ENCODE measurements at places on chromosomes 11 and 22.

DNA sequence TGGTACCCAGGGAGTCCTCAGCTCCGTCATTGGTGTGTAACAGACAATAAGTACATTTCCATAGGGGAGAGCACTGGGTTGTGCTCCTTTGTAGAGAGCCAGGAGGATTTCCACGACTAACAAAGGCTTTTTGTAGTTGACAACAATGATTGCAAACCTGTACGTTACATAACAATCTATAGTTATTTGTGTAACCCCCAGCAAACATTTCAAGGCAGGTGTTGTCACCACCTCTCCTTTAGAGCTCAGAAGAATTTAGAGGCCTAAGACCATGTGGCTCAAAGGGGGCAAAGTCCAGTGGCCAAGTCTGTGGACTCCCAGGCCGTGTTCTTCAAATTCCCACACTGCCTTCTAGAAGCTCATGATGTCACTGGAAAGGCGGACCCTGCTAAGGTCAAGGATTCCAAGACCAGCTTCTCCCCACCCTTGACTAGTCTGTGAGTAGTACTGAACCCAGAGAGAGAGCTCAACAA, 15.8 kb downstream of the RPL27A start:
- no peak for DNase-seq

DNA sequence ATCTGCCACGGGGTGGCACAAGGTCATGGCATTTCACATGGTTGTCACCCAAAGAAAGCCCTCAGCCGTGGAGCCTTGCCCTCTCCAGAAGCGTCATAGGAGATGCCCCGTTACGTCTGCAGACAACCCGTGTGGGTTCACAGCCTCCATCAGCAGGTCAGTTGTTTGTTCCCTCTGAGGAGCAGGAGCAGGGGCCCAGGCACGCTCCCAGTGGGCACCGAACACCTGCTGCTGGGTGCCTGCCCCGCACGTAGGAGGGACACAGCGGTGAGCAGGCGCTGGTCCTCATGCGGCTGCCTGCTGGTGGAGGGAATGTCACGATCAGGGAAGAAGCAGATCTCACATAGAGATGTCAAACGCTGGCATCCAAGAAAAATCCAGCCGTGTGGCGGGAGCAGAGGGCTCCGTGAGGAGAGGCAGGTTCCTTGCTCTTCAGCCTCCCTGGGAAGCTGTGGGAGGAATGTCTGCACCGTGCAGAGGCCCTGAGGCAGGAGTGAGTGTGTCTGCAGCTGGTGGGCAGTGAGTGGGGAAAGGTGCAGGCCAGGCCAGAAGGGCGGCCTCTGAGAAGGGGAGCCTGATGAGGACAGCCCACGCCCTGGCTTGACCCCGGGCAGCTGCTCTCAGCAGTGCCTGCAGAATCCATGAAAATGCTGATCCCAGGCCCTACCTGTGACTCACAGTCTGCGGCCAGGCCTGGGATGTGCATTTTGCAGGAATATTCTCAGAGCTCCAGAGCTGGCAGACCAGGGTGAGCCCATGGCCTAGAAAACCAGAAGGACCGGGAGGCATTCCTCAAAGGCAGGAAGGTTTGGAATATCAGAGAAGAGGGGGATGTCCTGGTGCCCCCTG, 36.4 kb upstream of the TH start:
- DNase-seq = no peak

DNA sequence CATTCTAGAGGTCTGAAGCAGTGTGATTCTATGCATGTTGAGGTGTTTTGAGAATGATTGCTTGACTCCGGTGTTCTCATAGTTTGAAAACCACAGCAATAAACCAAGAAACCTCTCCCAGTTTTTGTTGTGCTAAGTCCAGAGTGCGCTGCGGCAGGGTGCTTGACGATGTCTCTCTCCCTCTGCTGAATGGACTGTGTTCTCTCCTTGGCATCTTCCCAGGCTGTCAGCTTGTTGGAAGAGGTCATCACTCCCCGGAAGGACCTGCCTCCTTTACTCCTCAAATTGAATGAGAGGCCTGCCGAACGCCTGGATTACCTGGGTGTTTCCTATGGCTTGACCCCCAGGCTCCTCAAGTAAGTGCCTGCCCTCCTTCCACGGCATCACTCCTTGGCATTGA, 31.0 kb downstream of the NAT10 start:
- no peak for DNase-seq

- DNase-seq = peak; percentile 48
Measured at GRCh38 chr11:130269326-130269943, 45.3 kb downstream of the ZBTB44 start.

- DNase-seq = no peak
Measured at GRCh38 chr22:29166180-29166579, 39.5 kb upstream of the EMID1 start.

DNA sequence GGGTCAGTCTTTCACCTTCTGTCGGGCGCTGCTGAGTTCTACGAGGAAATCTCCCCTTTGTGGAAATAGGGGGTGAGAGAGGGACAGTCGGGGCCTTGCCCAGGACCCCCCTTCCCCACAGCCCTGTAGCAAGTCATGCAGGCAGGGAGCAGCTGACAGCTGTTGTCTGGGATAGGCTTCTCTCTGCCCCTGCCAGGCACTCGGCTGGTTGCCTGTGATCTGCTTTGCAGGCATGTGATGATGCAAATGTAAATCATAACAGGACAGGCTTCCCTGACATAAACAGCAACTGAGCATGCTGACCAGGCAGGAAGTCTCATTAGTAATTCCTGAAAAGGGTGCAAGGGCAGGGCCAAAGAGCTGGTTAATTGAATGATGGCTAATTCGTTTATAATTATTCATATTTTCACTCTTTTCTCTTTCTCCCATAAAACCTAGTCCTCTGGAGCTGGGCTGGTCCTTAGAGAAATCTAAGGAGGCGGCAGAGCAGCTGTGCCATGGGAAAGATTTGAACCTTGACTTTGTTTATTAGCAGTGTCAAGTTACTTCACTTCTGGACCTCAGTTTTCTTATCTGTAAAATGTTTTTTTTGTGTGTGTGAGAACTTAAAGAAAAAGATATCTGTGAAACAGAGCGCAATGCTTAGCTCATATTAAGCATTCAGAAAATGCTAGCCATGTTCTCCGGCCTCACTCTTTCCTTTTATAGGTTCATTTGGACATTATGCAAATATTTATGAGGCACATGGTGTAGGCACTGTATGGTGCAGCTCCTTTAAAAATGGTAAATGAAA, 129.7 kb downstream of the LDLRAD3 start:
- DNase-seq = no peak

DNA sequence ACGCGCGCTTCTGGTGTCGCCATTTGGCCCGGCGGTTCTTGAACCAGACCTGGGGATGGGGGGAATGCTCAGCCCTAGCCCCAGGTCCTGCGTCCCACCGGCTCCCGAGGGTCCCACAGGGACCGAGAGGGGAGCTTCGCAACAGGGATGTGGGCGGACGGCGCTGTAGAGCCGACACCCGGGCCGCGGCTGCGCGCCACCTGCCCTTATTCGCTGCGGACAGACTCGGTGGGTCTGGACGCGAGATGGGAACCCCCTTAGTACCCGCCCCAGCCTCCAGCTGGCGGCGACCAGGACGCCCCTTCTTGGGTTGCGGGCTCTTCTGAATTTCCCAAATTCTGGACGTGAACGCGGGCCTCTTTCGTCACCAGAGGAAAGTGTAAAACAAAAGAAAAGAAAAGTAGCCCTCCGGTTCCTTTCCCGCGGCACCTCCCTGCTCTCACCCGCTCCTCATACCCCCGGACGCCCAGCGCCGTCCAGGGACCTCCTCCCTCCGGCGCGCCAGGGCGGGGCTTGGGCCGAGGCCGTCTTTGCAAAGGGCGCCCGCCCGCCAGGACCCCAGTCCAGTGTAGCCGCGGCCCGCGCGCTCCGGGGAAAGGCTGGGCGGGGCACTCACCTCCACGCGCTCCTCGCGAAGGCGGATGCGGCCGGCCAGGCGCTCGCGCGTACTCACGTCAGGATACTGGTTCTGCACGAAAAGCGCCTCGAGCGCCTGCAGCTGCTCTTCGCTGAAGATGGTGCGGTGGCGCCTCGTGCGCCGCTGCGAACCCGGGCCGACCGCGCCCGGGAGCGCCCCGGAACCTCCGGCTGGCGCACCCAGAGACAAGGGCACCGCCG, 827 bp downstream of the GSC2 start:
- peak; percentile 52 for DNase-seq
